ENCODE measurements at places on chromosomes 5 and 9. TPM values are rescaled to one million over a fixed set of nuclear protein-coding genes. Genes with fewer than 3 reads are reported as not detected.

The VPS13A gene
- total RNA-seq = 46.0 TPM

The RPL35 gene
- 1,069 TPM for total RNA-seq

DNA sequence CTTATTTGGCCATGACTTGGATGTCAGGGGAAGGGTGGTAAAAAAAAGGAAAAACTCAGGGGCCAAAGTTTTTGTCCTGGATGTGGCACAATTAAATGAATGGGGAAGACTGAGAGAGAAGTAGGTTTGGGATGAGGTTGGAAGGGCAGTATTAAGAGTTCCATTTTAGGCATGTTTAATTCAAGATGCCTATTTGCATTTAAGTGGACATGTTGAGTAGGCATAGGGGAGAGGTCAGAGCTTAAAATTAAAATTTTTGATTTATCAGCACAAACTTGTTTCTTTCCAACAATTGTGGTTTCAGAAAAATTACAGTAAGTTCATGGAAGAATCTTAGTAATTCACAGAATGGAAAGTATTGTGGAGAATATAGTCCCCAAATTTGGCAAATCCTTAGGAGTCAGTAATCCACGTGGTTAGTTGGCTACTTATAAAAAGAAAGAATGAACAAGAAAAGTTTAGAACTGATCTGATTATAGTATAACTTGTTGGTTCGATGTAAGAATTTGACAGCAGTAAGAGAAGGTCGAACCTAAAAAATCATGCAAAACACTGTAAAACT lies 265.9 kb downstream of the SAXO1 start:
- no peak for DNase-seq

DNA sequence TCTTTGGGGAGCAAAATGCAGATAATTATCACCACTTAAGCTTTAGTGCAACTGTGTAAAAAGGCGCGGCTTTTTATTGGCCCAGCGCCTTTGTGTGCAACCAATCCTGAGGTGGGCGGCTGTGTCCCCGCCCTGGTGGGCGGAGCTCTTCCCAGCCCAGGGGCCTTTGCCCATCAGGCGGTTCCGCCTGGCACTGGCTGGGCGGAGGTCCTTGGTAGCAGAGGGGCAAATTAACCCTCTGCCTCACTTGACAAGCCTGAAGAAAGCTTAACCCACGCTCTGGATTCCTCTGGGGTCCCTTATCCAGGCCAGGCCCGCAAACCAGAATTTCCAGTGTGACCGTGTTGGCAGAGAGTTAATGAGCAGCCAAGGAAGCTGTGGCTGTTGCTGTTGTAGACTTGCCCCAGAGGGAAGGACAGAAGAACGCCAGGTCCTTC lies 12.8 kb upstream of the NIPAL4 start:
- DNase-seq = no peak

DNA sequence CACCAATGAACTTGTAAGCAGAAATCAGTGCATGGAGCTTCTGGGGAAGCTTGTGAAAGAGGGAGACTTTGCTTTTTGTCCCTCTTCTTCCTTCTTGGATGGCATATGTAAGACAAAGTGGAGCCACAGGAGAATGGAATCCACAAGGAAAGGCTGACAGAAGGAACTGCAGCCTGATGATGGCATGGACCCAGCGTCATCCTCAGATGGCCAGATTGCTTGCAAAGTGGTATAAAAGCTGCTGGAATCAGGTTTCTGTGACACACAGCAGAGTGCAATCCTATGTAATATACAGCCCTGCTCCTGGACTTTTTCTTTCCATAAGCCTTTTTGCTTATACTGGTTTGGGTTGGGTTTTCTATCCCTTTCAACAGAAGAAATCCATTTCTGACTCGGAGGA lies 31.4 kb upstream of the SPARC start:
- DNase-seq = no peak

DNA sequence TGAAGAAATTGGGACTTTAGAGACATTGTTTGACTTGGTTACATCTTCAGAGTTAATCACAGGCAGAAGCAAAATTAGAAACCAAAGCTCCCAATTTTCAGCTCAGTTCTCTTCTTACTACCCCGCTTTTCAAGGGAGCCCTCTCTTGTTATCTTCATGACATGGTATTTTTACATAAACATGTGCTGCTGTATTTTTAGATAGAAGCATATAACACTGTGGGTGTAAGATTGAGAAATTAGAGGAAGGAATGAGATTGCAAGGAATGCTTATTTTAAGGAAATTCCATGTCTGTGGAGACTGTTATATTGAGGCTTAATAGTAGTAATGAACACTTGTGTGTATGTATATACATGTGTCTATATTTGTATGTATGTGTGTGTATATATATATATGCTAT lies 401.6 kb downstream of the TMEM232 start:
- no peak for DNase-seq

- no peak for DNase-seq
Measured at GRCh38 chr5:174503461-174504265, 220.7 kb upstream of the MSX2 start.

DNA sequence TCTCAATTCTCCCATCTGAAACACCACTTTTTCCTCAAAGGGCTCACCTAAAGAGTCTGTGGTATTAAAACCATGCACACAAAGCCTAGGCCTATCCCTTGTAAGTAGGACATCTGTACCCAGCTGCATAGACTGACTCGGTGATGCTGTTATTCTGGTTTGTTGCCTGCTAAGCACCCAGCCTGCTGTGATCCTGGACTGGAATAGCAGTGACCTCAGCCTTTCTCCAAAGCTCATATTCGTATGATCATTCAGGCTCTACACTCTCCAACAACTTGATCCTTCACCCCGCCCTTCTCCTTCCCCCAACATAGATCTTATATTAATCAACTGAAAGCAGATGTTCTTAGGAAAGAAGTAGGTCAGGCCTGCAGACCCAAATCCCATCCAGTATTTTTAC lies 81.4 kb upstream of the WWC1 start:
- DNase-seq = no peak

Data from endothelial cell (in vitro differentiated cells).